NCI-H2107 (cell line): ENCODE measurements at places on chromosomes 6 and 20.

- DNase-seq, result no peak
These were observed 141.4 kb downstream of the CD83 start for GRCh38 chr6:14258695-14259593.

GRCh38 chr6:101230866-101231265, 162.6 kb upstream of the GRIK2 start:
- DNase-seq, result no peak

GRCh38 chr6:42555477-42556457, 8.1 kb upstream of the UBR2 start:
- DNase-seq, result no peak

- DNase-seq, result no peak
These were observed 30.4 kb downstream of the HECA start for GRCh38 chr6:139165324-139165723.

GRCh38 chr20:325889-326644, 715 bp downstream of the SOX12 start:
- no peak for DNase-seq
